Activated gamma-delta T cell treated with anti-CD3 and anti-CD28 coated beads, Interleukin-2, amount 50 U/mL, for 16 hours (primary cell): ENCODE measurements at places on chromosomes 7 and 10.

DNA sequence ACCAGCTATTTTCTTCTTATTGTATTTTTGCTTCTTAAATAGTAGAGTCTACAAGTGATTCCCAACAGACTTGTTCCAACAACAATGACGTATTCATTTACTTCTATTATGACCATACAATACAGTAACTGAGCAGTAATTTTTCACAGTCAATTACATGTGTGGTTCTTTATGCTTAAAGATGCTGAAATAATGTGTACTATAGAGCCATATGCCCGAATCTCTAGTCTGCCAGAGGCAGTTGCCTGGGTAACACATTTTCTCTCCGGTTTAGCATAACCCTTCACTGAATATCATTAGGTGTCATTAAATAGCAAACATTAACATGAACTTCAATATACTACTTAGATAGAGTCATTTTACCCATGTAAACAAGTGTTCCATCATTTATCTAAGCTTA is 75.0 kb downstream of the SLC25A13 start:
- no peak for DNase-seq

- no peak for DNase-seq
Measured at GRCh38 chr7:124375391-124375790, 342.5 kb upstream of the TMEM229A start.

DNA sequence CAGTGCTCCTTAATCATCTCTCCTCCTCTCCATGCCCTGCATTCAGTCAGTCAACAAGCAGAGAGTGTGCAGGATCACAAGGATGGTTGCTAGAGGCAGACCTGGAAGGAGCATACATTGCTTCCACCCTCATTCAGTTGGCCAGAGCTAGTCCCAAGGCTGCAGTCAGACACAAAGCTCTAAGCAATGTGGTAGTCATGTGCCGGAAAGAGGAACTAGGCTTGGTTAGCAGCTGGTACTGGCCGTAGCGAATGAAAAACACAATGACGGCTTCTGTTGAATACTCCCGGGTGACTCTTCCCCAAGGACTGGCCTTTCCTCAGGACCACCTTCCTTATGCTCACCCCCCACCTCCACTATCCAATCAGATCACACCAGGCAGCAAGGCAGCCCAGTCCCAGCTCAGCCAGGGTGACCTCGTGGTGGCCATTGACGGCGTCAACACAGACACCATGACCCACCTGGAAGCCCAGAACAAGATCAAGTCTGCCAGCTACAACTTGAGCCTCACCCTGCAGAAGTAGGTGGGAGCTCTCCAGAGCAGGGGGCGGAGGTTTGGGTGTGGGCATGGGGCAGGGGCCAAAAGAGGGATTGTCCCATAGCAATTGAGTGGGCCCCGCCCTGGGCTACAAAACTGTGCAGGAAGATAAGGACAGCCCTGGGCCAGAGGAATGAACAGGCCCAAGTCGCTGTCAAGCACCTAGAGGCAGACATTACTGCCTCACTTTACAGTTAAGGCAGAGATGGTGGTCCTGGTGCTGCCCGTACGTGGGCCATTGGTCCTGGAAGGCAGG is 10.9 kb downstream of the LDB3 start:
- no peak for DNase-seq

DNA sequence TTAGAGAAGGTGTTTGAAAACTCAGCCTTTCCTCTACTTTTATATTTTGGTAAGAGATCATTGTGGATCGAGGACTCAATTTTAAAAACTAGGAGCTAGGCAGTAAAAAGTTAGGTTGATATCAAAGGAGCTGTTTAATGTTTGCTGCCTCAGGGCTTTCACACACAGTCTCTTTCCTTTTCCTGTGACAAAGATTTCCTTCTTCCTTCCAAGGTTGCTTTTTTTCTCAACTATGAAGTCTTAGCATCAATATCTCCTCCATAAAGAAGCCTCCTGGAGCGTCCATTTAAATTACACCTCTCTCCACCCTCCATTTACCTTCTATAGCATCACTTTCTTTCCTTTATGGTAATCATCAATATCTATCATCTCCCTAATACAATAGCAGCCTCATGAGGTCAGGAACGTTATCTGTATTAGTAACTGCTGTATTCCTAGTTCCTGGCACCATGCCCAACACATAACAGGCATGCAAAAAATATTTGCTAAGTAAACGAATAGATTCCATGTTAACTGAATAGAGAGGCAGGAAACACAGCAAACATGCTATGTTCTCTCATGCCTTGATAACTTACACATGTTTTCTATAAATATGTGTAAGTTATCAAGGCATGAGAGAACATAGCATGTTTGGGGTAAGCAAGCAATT is 48.5 kb downstream of the GNAT3 start:
- DNase-seq, result no peak

- no peak for DNase-seq
Measured at GRCh38 chr7:30750683-30751650, 968 bp upstream of the INMT start.

DNA sequence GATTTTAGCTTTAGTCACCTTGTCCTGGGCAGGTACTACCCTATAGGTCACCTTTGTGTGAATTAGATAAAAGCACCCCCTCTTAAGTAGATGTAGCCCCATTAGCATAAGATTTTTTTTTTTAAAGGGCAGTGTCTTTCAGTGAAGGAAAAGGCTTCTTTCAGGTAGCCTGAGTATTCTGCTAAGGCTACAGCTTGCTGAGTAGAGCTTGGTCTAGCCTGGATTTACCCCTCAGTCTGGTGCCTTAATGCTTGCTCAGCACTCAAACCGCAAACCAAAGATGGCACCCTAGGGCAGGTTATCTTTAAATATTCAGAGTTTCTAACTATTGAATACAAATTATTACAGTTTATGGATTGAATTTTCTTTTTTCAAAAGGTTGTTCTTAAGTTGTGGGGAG is 83.4 kb downstream of the GLCCI1 start:
- no peak for DNase-seq

GRCh38 chr7:7808156-7808555 is 89.7 kb upstream of the RPA3 start:
- no peak for DNase-seq

DNA sequence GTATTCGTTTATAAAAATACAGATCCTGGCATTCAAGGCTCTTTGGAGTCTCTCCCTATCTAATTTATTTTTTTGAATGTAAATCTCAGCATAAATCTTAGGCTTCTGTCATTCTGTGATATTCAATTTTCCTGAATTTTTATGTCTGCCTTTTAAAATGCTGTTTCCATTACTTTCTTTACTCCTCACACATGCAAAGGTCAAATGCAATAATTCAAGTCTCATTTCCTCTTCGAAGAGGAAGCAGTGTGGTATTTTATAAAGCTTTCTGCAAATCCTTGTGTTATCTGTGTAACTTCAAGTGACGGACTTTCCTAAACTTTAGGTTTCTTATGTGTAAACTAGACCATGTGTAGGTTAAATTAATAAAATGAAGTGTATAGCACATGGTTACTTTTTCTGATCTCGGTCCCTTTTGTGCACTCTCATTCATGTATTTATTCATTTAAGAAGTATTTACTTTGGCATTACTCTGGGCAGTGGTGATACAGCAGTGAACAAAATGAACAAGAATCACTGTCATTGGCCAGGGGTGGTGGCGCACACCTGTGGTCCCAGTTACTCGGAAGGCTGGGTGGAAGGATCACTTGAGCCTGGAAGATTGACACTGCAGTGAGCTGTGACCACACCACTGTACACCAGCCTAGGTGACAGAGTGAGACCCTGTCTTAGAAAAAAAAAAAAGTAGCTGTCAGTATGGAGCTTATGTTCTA is 332.2 kb downstream of the EXOC4 start:
- no peak for DNase-seq

- DNase-seq, result no peak
Measured at GRCh38 chr7:29285861-29286260, 91.3 kb downstream of the CHN2 start.

- DNase-seq, result no peak
Measured at GRCh38 chr10:130141878-130142277, 5.7 kb downstream of the GLRX3 start.

DNA sequence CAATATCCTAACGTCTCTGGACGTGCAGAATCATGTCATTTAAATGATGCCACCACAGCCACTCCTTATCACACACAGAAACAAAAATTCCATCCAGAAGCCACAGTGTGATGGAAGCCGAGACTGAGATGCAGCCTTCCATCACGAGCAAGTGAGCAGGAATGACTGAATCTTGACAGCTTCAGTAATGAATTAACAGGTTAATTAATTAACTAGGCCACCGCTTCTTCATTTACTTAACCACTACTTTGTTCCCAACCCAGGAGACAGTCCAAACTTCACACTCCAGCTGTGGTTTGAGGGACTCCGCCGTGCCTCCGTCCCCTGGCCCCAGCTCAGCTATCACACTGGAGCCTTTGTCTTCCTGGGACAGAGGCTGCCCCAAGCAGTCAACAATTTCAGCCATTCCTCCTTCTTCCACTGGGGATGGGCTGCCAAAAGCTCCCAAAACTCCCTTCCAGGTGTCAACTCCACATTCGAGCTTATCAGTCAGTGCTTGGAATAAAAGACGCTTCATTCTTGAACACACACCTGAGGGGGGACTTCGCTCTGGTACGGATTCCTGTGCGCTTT is 65.9 kb downstream of the FGFR2 start:
- no peak for DNase-seq

DNA sequence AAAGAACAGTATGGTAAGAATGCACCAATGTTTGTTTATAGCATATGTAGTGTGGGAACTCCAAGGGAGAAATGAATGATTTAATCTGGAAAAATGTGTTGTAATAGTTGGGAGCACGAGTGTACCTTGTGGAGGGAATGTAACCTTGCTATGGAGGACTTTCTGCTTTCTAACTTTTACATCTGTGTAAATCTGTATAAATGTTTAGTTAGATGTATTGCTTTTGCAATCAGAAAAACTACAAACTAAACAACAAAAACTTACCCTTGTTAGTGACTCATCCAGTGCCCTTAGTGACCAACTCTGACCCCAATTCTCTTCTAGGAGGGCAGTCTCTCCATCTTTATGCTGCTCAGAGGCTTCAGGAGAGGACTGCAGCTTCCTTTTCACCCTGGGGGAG is 89.3 kb downstream of the CCNY start:
- no peak for DNase-seq

- DNase-seq, result no peak
Measured at GRCh38 chr7:95045236-95045923, 138.0 kb downstream of the PPP1R9A start.

DNA sequence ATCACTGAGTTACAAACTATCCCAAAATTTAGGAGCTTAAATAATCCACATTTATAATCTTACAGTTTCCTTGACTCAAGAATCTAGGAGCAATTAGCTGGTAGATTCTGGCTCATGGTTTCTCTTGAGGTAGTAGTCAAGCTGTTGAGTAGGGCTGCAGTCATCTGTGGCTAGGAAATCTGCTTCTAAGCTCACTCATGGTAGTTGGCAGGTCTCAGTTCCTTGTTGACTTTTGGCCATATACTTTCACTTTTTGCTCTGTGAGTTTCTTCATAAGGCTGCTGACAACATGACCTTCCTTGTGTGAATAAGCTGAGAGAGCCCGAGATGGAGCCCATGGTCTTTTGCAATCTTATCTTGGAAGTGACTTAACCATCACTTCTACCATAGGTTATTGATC is 10.8 kb upstream of the ETV1 start:
- DNase-seq, result no peak

DNA sequence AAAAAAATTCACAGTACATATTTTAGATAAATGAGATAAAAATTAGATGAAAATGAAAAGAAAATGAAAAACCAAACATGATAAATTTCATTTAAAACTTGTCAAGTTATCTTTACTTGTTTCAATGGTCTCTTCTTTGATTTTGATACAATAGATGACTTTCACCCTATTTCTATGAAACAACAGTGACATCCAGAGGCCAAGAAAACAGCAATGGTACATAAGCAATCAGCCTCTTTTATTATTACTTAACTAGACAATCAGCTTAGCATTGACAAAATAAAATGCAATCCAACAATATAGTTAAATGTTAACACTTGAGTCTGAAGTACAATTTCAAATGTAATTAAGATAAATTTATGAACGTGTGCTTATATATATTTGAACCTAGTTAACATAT is 74.8 kb upstream of the GPR37 start:
- DNase-seq, result no peak

DNA sequence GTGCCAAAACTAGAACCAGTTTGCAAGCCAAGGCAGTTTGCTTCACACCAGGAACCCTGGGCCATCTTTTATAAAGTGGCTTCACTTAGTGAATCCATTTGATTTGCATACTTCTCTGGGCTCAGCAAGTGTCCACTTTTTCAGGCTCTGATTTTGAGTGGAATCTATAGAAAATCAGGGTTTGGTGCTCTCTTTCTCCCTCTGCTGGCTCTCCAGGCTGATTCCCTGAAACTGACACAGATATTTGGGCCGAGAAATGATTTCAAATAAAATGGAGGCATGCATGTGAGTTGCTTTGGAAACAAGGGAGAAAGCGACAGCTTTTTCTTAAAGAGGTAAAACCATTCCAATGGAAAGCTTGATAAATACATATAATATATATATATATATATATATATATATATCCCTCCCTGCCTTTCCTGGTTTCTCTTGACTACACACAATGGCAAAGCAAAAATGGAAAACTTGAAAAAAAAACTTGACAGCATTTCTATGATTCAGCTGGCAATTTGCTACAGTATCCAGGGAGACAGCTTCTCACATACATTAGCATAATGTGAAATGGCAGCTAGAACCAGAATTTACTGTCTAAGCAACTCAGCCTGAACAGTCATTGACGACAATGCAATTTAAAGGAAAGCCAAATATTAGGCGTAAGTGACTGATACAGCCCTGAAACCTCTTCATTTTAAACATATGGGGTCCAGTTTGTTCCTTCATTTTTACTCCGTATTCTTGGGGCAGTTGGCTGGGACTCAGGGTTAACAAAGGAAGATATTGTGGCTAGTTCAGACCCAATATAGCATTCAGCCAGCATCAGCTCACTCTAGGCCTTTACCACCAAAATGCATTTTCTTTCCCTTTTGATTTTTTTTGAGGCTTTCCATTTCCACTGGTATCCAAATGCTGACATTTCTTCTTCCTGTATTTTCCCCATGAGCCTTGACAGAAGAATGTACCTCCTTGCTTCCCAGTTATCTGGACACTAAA is 188.5 kb downstream of the TMEM178B start:
- DNase-seq, result no peak

DNA sequence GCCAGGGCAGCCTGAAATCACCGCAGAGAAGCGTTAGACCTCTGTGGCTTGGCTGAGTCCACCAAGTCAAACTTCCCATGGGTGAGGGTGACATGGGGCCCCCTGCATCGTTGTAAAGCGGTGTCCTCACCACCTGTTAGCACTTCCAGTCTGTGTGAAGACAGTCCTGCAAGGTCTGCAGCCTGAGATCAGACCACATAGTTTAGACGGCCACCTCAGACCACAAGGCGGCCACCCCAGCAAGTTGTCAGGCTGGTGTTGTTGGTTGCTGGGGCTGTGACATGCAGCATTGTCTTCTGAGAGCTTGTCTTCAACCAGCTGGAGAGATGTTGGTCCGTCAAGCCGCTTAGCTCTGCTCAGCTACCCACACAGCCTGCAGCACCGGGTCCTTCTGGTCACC is 44.1 kb upstream of the TARP start:
- DNase-seq, result no peak

GRCh38 chr10:70742537-70743429 is 42.4 kb downstream of the TBATA start:
- no peak for DNase-seq

- no peak for DNase-seq
Measured at GRCh38 chr7:116988363-116988989, 35.2 kb downstream of the ST7 start.

GRCh38 chr10:77926566-77927401 is at the start of gene DLG5:
TSS of gene DLG5 (minus strand) at chr10:77926755. CDS start at chr10:77926520, 235 bp downstream.
- DNase-seq, result no peak
